ENCODE measurements at places on chromosomes 2 and 18.

- no peaks in the 10 kb centered on the region for H3K27me3 ChIP-seq
- no peaks in the 10 kb centered on the region for H3K36me3 ChIP-seq
- no peaks in the 10 kb centered on the region for H3K4me1 ChIP-seq
- DNase-seq, result no peak
Measured at GRCh38 chr2:180614776-180615175, 365.6 kb upstream of the UBE2E3 start.

DNA sequence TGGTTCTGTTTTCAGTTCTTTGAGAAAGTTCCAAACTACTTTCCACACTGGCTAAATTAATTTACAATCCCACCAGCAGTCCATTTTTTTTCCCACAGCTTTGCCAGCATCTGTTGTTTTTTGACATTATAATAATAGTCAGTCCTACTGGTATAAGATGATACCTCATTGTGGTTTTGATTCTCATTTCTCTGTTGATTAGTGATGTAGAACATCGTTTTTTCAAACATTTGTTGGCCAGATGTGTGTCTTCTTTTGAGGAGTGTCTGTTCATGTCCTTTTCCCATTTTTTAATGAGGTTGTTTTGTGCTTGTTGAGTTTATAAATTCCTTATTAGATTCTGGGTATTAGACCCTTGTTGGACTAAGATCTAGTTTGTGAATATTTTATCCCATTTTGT is 376.8 kb upstream of the NT5C1B start:
- no peak overlapping the region for H3K27ac ChIP-seq
- H3K4me3 ChIP-seq, result no peak overlapping the region
- H3K36me3 ChIP-seq, result no peaks in the 10 kb centered on the region

DNA sequence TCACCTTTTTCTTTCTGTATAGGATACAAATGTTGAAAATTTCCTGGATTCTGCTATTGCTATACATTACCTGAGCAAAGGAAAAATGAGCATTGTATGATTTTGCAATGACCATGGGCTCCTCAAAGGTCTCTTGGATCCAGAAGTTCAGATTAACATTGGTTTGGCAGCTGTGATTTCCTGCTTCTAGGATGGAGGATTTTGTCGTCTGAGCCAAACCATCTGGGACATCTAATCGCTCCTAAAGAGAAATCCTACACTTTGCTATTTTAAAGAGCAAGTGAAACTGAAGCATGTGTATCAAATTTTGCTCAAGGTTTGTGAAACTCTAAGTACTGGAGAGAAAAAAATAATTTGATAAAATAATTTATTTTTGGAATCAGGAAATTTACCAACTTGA is 115.1 kb upstream of the ST6GAL2 start:
- peaks cover 1% of the 10 kb centered on the region for H3K27me3 ChIP-seq
- no peak overlapping the region for H3K4me3 ChIP-seq
- no peaks in the 10 kb centered on the region for H3K4me1 ChIP-seq

- peaks cover 21% of the 10 kb centered on the region for H3K36me3 ChIP-seq
- no peak overlapping the region for H3K4me3 ChIP-seq
- no peaks in the 10 kb centered on the region for H3K27me3 ChIP-seq
- peaks cover 44% of the 10 kb centered on the region for H3K4me1 ChIP-seq
- no peak for DNase-seq
Measured at GRCh38 chr2:39068299-39069135, 52.3 kb downstream of the SOS1 start.

DNA sequence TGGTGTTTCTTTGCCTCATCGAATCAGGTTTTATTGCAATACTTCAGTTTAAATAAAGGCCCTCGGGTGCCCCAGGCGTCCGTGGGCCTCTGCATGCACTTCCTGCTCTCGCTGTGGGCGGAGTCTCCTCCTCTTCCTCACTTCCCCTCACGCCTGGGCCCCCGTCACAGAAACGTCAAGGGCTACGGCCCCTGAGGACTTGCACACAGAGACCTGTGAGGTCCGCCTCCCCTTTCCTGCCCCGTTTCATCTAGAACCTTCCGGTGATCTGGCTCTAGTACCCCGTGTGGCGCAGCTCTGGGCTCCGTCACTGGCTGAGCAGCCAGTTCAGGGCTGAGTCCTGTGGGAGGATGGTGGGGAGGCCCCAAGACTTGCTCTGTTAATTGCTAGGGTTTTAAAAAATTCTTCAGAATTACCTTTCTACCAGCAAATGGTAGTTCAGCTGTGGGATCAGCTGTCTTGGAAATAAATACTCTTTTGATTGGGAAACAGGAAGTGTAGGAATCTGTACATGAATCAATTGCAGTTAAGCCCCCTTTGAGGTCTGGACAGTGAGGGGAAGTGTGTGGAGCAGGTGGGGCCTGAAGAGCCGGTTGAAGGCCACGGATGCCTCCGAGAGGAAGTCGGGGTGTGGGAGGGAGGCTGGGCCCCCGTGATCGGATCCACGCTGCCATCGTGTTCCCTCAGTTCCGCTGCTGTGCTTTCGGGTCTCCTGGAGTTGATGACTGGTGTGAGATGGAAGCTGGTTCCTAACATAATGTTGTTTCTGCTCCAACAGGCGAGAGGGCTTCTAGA is 10.2 kb downstream of the NFATC1 start:
- H3K27ac ChIP-seq, result peak overlapping the region; percentile 97
- peak; percentile 84 for DNase-seq
- H3K4me1 ChIP-seq, result peaks cover 57% of the 10 kb centered on the region
- H3K4me3 ChIP-seq, result peak overlapping the region; percentile 84

DNA sequence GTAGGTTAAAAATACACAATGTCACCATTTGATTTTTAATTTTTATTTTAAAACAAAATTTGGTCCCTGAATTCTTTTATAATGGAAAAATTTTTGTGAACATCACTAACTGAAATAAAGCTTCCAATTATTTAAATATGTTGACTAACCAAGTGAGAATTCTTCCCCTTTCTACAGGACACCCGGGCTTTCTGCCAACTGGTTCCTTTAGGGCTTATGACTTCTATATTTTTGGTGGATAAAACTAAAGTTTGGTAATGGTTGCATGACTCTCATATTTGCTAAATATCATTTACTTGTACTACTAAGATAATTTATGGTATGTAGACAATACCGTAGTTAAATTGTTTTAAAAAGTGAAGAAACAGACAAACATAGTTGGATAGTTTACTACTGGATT is 291.0 kb upstream of the DOK6 start:
- no peaks in the 10 kb centered on the region for H3K36me3 ChIP-seq
- no peak for DNase-seq
- H3K27me3 ChIP-seq, result no peaks in the 10 kb centered on the region
- no peak overlapping the region for H3K27ac ChIP-seq
- H3K4me3 ChIP-seq, result no peak overlapping the region

DNA sequence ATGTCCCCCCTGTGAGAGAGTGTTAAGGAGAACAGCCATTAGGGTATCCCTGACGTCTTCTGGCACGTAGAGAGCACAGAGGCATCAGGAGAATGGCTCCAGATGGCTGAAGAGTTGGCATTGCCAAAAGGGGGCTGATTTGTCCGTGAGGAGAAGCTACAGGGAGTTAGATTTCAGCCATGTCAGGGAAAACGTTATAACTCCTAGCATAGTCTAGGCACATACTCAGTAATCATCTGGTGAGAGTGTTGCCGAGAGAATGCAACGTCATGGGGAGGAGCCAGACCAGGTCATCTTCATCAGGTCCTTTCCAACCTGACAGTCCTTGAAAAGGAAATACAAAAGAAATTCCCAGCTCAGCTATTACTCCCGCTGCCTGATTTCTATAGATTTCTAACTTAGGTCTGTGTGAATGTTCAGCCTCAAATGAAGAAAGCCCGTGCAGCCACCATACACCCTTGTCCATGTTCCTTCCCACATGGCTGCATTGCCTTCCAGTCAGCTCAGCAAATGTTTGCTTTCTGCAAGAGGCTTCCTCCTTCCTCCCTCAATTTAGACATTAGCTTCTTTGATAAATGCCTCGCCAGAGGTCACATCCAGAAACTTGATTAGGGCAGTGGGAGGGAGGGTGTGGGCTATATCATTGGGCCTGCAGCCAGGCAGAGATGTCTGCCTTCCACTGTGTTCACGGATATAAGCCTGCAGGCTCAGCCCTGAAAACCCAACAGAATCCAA is 93.0 kb downstream of the STPG4 start:
- H3K4me3 ChIP-seq, result no peak overlapping the region
- peaks cover 10% of the 10 kb centered on the region for H3K4me1 ChIP-seq
- no peak for DNase-seq
- H3K36me3 ChIP-seq, result peaks cover 32% of the 10 kb centered on the region
- no peaks in the 10 kb centered on the region for H3K27me3 ChIP-seq
- no peak overlapping the region for H3K27ac ChIP-seq

DNA sequence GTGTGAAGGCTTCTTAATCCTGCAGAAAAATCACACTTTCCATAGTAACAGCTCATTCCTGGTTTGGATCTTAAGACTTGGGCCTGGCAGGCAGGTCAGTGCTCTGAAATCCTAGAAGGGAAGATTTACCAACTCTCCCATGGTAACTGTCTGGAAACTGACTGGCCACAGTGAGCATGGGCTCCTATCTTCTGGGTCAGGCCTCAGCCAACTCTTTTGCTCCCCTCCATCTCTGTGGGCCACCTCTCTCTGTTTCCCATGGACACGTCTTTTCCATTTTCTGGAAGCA is 86.7 kb downstream of the ACAA2 start:
- H3K4me1 ChIP-seq, result peaks cover 16% of the 10 kb centered on the region
- H3K27me3 ChIP-seq, result peaks cover 24% of the 10 kb centered on the region
- no peak for DNase-seq
- no peak overlapping the region for H3K4me3 ChIP-seq

DNA sequence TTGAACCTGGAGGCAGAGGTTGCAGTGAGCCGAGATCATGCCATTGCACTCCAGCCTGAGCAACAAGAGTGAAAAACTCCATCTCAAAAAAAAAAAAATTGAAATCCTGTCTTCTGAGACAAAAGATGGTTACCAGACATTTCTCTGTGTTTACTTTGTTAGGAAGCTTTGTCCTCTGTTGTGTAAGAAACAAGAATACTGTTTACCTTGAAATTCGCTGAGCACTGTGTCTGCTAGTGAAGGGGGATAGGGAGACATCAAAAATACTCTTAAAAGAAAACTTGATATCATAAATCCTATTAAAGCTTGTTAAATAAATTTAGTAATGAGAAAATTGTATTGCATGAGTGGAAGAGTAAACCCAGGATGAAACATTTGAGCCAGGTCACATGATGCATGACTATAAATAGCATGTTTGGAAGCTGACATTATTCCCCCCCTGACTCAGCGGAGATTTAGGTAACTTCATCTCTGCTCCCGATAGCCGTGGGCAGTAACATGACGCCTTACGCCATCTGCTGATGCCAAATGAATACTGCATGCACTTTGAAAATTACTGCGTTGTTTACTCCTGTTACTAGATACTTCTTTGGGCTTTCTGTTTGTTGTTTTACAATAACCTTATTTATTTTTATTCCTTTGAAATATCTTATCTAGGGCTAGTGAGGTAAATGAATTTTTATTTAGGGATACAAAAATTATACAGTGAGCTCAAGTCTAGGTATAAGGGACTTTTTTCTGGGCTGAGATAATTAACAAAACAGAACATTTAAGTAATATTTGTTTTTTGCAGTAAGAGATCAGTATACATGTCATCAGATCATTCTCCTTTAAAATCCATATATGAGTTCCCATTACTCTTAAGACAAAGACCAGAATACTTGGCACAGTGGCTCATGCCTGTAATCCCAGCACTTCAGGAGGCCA is 134.9 kb downstream of the MAP3K20 start:
- peaks cover 6% of the 10 kb centered on the region for H3K4me1 ChIP-seq
- DNase-seq, result peak; percentile 41
- no peak overlapping the region for H3K27ac ChIP-seq
- H3K4me3 ChIP-seq, result no peak overlapping the region
- H3K36me3 ChIP-seq, result peaks cover 6% of the 10 kb centered on the region
- no peaks in the 10 kb centered on the region for H3K27me3 ChIP-seq

DNA sequence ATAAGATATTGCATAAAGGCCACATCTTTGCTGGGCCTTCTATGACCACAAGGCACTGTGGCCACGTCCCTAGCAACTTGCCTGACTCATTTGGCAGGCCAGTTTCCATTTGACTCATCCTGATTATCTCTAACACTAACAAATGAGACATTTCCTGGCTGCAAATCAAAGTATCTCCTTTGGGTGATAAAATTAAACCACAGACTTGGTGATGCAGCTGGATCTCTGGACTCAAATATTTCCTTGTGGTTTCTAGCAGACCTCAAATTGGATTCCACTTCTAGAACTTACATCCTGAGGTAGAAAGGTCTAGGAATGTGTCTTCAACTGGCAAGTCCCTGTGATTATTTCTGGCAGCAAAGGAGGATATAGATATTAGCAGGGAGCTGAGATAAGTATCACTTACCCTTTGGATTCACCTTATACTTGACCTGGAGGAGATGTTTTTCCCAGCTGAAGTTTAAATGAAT is 167.9 kb upstream of the NXPH2 start:
- H3K4me3 ChIP-seq, result no peak overlapping the region
- DNase-seq, result no peak
- no peaks in the 10 kb centered on the region for H3K36me3 ChIP-seq
- no peak overlapping the region for H3K27ac ChIP-seq
- H3K4me1 ChIP-seq, result no peaks in the 10 kb centered on the region

DNA sequence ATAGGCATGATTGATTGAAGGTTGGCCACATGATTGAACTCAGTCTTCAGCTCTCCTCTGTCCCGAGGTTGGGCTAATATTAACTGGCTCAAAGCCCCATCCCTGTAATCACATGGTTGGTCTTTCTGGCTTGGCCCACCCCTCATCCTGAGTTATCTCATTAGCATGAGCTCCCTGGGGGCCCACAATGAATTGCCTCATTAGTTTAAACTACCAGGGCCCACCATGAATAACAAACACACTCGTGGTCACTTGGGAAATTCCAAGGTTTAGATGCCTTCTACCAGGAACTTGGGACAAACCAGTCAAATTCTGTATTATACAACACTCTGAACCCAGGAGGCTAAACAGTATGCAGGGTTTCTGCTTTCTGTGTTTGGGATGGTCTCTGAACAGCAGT is 121.7 kb upstream of the B3GNT2 start:
- DNase-seq, result no peak
- H3K27ac ChIP-seq, result no peak overlapping the region
- no peaks in the 10 kb centered on the region for H3K4me1 ChIP-seq
- H3K27me3 ChIP-seq, result no peaks in the 10 kb centered on the region
- no peak overlapping the region for H3K4me3 ChIP-seq

DNA sequence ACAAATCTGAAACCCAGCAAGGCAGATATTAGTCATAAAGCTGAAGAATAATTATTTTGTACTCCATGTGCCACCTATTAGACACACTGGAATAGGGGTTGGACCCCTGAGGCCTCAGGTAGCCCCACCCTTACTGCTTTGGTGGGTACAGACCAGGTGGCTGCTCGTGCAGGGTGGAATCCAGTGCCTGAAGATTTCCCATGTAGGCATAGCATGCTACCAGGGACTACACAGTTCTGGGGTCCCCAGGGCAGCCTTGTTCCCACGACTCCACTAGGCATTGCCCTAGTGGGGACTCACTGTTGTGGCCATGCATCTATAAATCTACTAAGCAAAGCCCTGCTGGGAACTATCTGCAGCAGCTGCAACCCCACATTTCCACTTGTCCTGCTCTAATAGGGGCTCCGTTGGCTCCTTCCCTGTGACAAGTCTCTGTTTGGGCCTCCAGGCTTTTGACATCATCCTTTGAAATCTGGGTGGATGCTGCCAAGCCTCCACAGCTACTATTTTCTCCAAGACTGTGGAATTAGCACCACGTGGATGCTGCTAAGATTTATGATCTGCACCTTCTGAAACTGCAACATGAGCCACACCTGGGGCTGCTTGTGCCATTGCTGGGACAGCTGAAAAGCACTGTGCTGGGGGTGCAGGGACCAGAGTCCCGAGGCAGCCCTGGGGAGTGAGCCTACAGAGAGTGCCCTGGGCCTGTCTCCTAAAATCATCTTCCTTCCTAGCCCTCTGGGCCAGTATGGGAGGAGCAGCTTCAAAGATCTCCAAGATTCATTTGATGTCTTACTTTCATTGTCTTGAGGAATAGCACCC is 303.8 kb downstream of the FSIP2 start:
- H3K36me3 ChIP-seq, result no peaks in the 10 kb centered on the region
- DNase-seq, result no peak
- H3K27ac ChIP-seq, result no peak overlapping the region
- H3K4me3 ChIP-seq, result no peak overlapping the region
- H3K4me1 ChIP-seq, result no peaks in the 10 kb centered on the region
- no peaks in the 10 kb centered on the region for H3K27me3 ChIP-seq
